Activated CD4-positive, alpha-beta T cell treated with anti-CD3 and anti-CD28 coated beads, Interleukin-2, amount 10 ng/mL, durations not matched to agents 24 days and 14 days (primary cell): ENCODE measurements at places on chromosomes 1 and 21. TPM values are rescaled to one million over a fixed set of nuclear protein-coding genes. Genes with fewer than 3 reads are reported as not detected.

DNA sequence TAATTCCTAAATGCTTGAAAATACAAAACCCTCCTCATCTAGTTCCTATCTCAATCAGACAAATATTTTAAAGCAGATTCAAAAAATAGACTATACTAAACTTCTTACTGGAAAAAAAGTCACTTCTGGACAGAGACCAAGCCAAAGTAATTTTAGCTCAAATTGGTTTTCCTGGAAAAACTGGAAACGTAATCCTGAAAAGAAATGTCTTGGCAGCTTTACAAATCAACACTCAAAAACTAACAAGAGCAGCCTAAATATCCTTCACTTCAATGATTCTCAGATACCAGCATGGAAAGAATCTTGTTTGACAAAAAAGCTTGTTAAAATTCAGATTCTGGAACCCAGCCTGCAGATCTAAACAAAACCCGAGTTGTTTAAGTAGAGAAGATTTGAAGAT, 9.1 kb upstream of the GPR88 start:
- DNase-seq, result no peak

PTAFR gene
- 0.40 and 0.57 TPM in 2 replicates for total RNA-seq

GRCh38 chr1:90534663-90535295, 182.3 kb downstream of the BARHL2 start:
- no peak for DNase-seq

SPATA1 gene
- total RNA-seq, result 0.69 and 0.98 TPM in 2 replicates

- no peak for DNase-seq
These were observed 689.7 kb upstream of the PRMT6 start for GRCh38 chr1:106366627-106367319.

CA6 gene
- 1.0 and 1.3 TPM in 2 replicates for total RNA-seq

DNA sequence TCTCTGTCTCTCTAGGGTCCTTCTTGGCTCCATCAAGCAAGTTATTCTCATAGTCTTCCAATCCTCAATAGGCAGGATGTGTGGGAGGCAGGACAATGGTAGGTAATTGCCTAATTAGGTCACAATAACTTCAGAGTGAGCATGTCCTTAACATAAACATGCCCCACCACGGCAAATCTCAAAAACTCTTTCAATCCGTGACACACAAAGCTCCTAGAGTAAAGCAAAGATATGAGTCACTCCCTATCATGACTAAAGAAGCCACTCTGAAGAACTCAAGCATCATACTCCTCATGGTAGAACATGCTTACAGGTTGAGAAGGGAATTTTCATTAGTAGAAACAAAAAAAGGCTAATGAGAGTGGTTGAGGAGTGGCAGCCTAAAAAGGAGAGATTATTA, 4.9 kb downstream of the HAO2 start:
- no peak for DNase-seq

- no peak for DNase-seq
These were observed 201.2 kb upstream of the L1TD1 start for GRCh38 chr1:61993331-61993961.

DNA sequence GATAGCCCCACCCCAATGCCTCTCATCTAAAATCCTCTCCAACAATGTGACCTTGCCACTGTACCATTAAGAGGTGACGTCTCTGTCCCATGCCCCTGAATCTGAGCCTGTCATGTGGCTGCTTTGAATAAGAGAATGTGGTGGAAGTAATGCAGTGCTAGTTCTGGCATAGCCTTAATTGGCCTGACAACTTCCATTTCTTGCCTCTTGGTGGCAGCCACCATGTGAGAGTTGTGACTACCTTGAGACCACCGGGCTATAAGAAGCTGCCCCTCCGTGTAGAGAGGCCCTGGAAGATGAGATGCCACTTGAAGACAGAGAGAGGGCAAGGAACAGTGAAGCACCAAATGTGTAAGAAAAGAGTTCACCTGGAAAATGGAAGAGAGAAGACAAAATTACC, 95.4 kb downstream of the POFUT2 start:
- no peak for DNase-seq

- DNase-seq, result no peak
These were observed 29.0 kb downstream of the DHCR24 start for GRCh38 chr1:54857746-54858561.

DIO1 gene
- total RNA-seq, result not detected in 2 replicates

DNA sequence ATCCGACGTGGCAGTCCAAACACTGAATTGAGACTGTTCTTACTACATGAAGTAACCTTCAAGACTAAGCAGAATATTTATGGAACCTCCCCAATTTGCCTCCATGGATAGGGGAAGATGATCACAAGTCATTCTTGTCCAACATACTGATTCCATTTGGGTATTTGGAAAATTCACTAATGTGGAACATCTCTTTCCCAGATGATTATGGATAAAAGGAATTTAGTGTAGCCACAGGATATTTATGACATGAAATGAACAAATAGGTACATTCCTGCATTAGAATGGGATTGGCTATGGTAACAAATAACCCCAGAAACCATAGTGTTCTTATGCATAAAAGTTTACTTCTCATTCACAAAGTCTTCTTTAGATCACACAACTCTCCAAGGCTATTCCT, 40.2 kb upstream of the SGIP1 start:
- DNase-seq, result no peak

- no peak for DNase-seq
These were observed 200.2 kb downstream of the APP start for GRCh38 chr21:25970254-25970930.

DNA sequence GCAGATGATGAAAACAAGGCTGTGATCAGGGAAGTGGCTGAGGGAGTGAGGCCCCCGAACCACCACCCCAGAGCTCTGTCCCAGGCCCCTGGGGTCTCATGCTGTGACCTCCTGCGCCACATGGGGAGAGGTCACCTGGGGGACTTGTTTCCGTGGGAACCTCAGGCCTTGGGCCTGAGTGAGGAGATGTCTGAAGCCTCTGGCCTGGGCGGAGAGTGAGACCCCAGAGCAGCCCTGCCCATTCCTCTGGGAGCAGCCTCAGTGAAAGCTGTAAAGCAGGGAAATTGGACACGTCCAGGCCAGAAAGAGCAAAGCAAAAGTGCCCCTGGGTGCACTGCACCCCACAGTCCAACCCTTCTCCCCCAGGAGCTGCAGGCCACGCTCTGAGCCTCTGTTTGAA, 16.5 kb upstream of the NPHP4 start:
- DNase-seq, result no peak

DNA sequence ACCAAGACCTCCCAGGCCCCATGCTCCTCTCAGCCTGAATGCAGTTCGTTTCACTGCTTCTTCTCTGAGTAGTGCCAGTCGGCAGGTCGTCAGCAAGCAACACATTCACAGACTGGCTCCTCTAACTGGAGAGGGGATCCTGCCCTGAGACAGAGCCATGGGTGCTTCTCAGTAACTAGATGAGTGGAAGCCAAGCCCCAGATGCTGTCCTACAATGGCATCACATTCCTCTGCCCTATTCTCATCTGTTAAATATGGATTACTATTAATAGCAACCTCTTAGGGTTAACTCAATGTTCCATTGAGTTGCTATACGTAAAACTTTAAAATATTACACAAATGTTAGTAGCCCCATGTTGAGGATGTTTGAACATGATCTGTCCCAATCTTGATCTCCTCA, 84.2 kb upstream of the S1PR1 start:
- DNase-seq, result no peak

DNA sequence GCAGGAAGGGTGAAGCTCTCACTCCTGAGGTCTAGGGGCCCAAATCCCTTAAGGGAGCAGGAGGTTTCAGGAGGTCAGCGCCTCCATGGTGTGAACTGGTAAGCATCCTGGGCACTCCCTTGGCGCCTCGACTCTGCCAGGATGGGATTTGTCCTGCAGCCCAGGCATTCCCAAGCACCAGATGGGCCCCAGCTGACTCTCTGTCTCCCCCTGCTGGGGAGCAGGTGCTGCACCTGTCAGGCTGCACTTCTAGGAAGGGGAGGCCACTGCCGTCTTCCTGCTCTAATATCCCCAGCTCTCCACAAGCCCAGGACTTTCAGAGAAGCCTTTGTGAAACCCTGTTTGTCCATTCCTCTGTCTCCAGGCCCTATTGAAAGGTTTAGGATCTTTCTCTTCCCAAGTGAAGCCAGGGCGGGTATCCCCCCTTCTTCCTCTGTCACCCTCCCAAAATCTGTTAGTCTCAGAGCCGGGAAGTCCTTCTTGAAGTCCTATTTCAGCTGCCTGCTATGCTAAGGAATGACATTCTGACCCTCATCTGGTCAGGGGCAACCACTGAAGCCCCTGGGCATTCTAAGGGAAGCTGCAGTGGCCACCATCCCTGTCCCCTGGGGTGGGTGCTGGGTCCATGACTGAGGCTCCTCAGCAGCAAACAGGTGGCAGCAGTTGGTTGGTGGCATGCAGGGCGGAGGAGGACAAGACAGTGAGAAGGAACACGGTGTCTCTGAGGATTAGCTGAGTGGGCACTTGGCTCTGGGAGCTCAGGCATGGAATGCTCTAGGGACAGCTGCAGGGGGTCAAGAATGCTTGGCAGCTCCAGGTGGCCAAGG, 3.2 kb downstream of the MYBPH start:
- peak; percentile 86 for DNase-seq

- DNase-seq, result no peak
These were observed 69.9 kb downstream of the TNFSF4 start for GRCh38 chr1:173137107-173137706.

DNA sequence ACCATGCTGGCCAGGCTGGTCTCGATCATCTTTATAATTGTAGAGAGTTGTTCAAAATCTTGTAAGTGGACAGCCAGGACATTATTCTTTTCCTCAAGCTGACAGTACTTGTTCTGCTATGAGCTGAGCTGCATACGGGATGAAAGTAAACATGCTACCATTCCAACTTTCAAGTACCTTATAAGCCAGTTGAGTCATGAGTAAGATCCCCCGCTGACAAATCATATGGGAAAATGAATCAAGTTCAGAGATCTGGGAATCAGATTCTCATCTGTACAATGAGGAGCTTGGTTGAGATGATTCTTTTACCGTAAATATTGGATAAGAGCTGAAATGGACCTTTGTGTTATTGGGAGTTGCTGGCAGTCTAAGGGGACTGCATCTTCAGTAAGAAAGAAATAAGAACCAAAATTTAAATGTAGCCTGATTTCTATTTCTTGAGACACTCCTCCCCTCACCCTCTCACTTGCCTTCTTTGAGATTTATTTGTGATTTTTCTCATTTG, 62.7 kb downstream of the CENPF start:
- DNase-seq, result no peak

ANGPTL3 gene
- total RNA-seq, result not detected in 2 replicates

HAO2 gene
- not detected in 2 replicates for total RNA-seq

AKNAD1 gene
- not detected in 2 replicates for total RNA-seq

MTOR gene
- total RNA-seq, result 48.1 and 54.4 TPM in 2 replicates
